Inflammatory macrophage treated with lipopolysaccharide for 1 hour (primary cell): ENCODE measurements at places on chromosomes 11 and 22.

DNA sequence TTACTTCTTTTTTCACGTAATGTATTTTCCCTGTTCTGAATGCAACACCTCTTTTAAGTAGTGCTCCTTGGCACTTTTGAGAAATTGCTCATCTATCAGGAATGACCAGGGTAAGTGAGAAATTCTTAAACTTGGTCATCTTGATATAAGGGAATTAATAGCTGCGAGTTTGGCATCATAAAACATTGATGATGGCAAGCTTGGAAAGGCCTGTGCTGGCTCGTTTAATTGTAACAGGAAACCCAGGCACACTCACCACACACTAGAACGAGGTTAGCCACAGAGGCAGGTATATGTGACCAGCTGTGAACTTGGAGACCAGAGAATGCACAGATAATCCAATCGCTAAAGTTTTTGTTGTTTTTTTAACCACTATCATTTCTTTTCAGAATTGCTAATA lies 24.3 kb downstream of the FAM118A start:
- no peak for DNase-seq

- no peak for DNase-seq
Measured at GRCh38 chr11:2107521-2107920, 31.7 kb downstream of the IGF2 start.

DNA sequence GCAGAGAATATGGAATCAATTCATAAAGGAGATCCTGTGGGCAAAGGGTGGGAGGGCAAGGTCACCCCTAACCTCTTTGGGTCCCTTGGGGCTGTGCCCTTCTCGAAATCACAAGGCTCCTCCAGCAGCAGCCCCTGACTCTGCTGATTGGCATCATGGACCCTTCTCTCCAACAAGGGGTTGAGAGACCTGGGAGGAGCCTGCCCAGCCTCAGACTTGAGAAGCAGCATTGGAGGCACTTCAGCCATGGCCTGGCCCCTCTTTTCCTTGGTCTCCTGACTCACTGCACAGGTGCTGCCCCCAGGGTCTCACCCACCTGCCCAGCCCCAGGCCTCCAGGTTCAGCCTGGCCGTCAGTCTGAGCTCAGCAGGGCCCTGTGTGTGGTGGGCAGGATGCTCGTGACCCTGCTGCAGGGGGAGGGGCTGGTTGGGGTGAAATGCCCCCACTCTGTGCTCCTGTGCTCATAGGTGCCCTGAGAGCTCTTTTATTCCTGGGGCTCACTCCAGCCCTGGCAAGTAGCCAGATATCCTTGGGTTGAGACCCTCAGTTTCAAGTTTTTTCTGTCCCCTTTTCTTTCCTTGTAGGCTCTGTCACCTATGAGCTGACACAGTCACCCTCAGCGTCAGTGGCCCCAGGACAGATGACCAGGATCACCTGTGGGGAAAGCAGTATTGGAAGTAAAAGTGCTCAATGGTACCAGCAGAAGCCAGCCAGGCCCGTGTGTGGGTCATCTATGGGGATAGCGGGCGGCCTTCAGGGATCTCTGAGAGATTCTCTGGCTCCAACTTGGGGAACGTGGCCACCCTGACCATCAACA lies 110.8 kb downstream of the GGTLC2 start:
- DNase-seq = no peak

DNA sequence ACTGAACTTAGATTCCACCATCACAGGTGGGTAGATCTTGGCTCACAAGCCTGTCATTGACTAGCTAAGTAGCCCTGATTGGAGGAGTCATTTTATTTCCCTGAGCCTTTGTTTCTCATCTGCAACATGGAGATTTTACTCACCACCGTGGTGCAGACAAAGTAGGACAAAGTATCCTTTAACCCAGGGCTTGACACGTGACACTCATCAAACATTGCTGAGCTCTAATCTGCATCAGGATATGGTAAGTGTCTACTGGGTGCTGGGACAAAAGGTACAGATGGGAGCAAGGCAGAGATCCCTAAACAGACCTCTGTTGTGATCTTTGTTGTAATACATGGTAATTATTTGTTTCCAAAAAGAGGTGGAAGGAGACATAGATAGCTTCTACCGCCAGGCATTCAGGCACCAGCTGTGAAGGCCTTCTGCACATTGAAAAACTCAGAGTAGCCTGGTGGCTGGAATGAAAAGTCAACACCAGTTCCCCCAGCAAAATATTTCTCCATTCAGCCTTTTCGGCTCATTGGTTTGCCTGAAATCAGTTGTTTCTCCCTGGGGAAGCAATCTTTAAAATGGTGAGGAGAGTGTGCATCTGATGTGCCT lies 18.3 kb upstream of the MICAL2 start:
- DNase-seq = no peak

DNA sequence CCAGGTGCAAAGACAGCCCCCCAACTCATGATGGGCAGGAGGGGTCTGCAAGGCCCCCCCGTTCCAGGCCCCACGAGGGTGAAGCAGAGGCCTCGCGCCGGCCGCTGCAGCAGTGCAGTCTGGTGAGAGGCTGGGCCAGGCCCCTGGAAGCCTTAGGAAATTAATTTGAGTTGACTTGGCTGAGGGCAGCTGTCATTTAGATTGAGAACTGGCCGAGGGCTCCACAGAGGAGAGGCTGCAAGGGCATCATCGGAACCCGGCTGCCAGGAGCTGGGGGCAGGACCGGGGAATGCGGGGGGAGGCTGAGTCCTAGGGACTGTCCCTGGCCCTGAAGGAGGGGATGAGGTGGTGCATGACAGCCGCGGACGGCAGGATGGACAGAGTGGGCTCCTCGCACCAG lies 39.9 kb downstream of the MN1 start:
- no peak for DNase-seq
